ENCODE measurements at places on chromosomes 13 and 19. TPM values are rescaled to one million over a fixed set of nuclear protein-coding genes. Genes with fewer than 3 reads are reported as not detected.

- DNase-seq, result no peak
These were observed 77.1 kb upstream of the KCTD15 start for GRCh38 chr19:33719366-33720154.

GRCh38 chr13:108083056-108083455, 132.3 kb downstream of the LIG4 start:
- no peak for DNase-seq

- DNase-seq, result no peak
These were observed 15.3 kb downstream of the GATAD2A start for GRCh38 chr19:19420570-19421298.

GRCh38 chr13:61901946-61902541, 486.4 kb upstream of the PCDH20 start:
- DNase-seq, result no peak

DNA sequence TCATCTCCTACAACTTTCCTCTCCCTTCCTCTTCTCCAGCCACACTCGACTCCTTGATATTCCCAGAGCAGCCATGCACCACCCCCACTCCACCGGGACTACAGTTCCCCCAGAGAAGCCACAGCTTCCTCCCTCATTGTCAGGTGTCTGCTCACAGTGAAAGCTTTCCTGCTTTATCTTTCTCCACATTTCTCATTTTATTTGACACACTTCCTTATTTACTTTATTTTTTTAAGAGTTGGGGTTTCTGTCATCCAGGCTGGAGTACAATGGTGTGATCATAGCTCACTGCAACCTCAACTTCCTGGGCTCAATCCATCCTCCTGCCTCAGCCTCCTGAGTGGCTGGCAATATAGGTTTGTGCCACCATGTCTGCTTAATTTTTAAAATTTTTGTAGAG, 464.6 kb downstream of the MYO16 start:
- DNase-seq, result no peak

GRCh38 chr13:34964558-34964957, 22.5 kb downstream of the NBEA start:
- no peak for DNase-seq

DNA sequence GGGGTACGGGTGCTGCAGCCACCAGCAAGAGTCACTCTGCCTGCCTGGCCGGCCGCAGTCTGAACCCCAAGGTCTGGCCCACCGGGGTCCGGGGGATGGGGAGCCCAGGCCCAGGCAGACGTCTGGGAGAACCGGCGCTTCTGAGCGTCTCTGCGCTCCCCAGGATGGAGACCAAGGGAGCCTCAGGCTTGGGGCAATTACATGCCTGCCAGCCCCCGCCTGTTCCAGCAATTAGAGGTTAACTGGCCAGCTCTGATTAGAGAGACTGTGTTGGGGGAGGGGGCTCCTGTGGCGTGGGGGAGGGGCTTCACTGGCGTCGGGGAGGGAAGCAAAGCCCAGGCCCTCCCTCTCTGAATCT, 11.9 kb downstream of the MEIS3 start:
- no peak for DNase-seq

DNA sequence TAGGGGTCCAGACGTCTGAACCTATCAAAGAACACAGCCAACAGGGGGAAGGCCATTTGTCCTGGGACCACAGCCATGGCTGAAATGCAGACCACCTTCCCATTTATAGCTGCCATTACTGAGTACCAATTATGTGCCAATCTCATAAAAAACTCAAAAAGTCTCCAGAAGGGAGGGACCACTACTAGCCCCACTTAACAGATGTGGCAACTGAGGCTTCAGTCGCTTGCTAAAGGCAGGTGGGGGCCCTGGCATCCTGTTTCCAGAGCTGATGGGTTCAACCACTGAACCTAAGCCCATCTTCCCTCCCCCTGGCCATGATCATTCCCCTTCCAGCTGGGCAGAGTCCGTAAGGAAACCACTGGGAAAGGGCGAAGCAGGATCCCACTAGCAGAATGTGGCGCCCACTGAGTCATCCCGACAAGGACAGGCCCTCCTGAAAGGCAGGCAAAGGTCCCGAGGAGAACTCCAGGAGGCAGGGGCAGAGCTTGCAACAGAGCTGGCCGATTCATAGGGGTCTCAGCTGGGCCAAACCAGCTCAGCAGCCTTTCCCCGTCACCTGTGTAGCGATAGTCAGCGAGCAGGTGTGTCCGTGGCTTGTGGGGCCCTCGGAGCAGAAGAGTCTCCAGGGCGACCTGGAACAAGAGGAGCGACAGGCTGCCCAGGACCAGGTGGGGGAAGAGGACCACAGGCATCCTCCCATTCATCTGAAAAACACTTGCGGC, 14.3 kb upstream of the NAPA start:
- no peak for DNase-seq

DNA sequence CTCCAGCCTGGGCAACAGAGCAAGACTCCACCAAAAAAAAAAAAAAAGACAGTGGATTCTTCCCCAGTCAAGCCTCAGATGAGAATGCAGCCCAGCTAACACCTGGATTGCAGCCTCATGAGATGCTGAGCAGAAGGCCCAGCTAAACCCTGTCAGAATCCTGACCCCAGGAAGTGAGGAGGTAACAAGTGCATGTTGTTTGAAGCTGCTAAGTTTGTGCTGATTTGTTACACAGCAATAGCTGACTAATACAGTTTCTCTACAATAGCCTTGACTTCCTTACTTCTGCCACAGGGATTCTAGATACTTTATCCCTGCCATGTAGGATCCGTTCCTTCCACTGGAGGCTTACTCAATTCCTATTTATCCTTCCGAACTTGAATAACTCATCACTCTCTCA, 20.5 kb downstream of the TMPRSS9 start:
- DNase-seq, result no peak

- DNase-seq, result no peak
These were observed 226.6 kb downstream of the PCCA start for GRCh38 chr13:100315522-100315921.

GRCh38 chr13:20125129-20125782, 35.6 kb downstream of the GJA3 start:
- no peak for DNase-seq

- DNase-seq, result no peak
These were observed 3.0 kb downstream of the ABCA7 start for GRCh38 chr19:1042689-1043511.

- no peak for DNase-seq
These were observed 2.3 kb downstream of the ZNF714 start for GRCh38 chr19:21084343-21084742.

DNA sequence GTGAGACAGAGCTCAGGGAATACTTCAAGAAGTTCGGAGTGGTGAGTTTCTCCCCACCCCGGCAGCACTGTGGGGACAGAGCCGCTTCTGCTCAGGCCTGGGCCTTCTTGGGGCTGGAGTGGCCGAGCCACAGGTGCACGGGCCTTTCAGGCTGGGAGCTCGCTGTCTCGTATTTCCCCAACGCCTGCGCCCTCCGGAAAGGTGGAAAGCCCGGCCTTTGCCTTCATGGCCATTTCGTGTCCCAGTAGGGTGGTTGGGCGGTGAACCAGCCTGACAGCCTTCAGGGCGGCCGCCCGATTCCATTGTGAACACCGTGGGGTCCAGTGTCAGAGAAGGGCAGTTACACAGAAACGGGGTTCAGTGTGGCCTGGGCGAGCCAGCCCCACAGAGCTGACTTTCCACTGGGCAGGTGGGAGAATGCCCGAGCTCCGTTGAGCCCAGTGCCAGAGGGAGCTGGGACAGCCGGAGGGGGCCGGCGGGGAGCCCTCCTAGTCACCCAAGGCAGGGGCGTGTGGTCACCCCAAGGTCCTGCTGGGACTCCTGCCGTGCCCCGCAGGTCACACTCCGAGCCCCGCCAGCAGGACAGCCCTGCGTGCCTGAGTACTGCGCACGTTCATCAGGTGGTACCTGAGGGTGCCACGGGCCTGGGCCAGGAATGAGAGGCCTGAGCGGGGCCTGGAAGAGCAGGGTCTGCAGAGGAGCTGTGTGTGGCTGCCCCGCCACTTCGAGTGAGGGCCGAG, 14.0 kb downstream of the DAZAP1 start:
- no peak for DNase-seq

GRCh38 chr13:28685114-28685513, 26.2 kb downstream of the POMP start:
- DNase-seq, result no peak

DNA sequence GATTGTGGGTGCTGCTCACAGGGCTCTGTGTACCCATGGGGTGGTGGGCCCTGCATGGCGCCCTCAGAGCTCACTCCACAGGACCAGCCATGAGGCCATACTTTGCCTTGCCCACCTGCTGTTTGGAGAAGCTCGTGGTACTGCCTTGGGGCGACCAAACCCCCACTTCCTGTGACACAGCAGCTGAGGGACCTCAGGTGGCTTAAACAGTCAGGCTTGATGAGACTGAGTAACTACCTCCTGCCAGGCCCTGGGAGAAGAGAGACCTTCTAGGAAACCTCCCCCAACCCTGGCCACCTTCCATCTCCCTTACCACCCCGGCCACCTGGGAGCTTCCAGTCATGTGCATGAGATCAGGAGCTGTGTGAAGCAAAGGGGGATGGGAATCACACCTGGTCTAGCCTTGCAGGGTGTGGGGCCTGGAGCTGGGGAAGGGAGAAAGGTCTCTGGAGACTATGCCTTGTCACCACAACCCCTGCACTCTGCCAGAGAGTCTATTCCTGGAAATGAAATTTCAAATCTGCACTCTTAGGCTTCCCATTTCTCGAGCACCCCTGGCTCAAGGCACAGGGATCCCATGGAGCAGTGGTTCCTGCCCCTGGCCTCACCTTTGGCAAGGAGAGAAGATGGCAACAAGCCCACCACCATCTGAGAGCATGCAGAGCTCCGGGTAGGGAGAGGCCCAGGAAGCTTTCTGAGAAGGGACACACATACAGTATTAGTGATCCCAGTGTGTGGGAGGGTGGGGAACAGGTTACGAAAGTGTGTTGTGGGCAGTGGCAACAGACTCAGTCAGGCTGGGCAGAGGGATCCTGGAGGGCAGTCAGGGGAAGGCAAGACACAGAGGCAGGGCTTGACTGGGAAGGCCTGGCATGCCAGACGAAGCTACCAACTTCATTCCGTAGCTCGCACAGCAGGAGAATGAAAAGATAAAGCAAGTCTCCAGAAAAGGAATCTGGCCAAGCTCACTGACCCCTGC, 125.0 kb downstream of the URI1 start:
- no peak for DNase-seq

- DNase-seq, result no peak
These were observed 119.3 kb downstream of the IRS2 start for GRCh38 chr13:109667056-109667455.

DNA sequence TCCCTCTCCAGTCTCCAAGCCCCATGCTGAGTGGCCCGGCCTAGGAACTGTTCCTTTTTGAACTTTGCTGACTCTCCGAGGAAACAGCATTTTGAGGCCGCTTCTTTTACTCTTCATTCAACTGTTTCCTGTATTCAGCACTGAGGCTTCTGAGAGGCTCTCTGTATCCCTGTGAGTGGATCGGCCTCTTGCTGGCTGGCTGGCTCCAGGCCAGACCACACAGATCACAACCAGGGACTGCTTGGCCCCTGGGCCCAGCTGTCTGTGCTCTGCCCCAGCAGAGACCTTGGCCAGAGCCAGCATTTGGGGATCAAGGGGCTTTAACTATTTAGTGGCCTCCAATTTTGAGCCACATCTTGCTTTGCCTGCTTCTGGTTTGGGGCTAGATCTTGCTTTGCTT, 75.6 kb upstream of the KL start:
- no peak for DNase-seq

DNA sequence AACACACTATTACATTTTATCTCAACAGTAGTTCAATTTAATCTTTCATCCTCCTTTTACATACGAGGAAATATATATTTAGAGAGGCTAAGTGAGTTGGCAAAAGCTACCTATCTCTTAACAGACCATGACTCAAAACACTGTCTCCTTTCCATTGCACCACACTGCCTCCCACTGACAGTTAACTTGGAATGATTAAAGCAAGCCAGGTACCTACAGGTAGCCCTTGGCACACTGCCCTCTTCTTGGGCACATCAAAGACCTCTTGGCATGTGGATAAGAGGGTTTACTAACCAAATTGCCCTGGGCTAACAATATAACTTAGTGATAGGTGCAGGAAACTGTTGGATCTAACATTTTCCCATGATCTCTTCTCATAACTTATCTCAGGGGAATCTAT, 1.8 kb downstream of the ABHD13 start:
- DNase-seq, result no peak

DNA sequence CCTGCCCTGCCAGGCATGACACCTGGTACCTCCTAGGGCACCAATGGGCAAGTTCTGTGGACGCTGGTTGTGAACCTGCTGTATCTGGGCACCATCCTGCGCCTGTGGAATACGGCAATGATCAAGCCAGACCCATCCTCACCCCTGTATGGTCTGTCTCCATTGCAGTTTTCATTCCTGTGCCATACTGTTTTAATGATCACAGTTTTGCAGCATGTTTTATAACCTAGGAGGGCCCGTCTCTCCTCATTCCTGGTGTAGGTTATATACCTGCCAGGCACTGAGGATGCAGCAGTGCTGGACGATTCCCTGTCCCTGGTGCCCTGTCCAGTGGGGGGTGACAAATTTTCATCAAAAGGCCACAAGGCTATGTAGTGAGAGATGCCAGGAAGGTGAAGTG, 5.6 kb downstream of the TBC1D17 start:
- no peak for DNase-seq

DNA sequence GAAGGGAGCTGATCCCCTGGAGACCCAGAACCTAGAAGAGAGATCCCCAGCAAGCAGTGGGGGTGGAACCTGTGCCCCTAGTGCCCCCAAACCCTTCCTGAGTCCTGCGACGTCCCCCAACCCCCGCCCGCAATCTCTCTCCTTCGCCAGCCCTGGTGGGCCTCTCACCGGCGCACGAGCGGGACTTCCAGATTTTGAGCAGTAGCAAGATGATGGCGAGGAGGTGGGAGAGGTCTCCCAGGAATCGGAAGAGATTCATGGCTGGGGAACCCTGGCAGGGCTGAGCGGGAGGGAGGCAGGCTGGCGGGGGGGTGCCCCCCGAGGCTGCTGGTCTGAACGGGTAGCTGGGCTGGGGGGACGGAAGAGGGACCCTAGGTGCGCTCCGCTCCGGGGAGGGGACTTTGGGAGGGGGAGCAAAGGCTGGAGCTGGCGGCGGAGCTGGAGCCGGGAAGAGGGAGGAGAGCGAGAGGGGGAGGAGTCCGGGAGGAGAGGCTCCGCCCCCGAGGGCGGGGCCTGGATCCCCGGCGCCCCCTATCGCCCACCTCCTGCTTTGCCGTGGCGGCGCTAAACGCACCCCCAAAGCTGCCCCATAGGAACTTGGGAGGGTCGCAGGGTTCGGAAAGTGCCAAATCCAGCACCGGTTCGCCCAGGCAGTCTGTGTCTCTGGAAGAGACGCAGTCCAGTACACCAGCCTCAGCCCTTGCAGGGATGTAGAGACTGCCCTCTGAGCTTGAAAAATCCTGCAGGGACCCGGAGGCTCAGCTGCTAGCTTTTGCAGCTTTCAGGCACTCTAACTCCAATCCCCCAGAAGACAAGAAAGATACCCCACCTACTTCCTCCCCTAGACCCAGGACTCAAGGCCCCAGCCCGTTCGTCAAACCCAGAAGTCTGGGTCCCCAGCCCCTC, at the start of gene KDELR1:
Gene KDELR1 (minus strand): TSS at position 452 of the 906 bp plus-strand sequence. CDS start 193 bp downstream, at position 259.
- no peak for DNase-seq

KLK12 gene
- total RNA-seq, result 16.2 TPM

ZNF57 gene
- 7.2 TPM for total RNA-seq

SLITRK6 gene
- 1.5 TPM for total RNA-seq

SPIB gene
- not detected for total RNA-seq

F2RL3 gene
- 0.27 TPM for total RNA-seq

NAPA gene
- total RNA-seq, result 113 TPM

ZNF260 gene
- total RNA-seq, result 13.4 TPM

NANOS3 gene
- total RNA-seq, result not detected

IZUMO2 gene
- total RNA-seq, result not detected

PSG11 gene
- total RNA-seq, result not detected

Data from esophagus squamous epithelium (tissue), 5 donors.